MV-4-11 (cell line): ENCODE measurements at places on chromosomes 12 and 14.

DNA sequence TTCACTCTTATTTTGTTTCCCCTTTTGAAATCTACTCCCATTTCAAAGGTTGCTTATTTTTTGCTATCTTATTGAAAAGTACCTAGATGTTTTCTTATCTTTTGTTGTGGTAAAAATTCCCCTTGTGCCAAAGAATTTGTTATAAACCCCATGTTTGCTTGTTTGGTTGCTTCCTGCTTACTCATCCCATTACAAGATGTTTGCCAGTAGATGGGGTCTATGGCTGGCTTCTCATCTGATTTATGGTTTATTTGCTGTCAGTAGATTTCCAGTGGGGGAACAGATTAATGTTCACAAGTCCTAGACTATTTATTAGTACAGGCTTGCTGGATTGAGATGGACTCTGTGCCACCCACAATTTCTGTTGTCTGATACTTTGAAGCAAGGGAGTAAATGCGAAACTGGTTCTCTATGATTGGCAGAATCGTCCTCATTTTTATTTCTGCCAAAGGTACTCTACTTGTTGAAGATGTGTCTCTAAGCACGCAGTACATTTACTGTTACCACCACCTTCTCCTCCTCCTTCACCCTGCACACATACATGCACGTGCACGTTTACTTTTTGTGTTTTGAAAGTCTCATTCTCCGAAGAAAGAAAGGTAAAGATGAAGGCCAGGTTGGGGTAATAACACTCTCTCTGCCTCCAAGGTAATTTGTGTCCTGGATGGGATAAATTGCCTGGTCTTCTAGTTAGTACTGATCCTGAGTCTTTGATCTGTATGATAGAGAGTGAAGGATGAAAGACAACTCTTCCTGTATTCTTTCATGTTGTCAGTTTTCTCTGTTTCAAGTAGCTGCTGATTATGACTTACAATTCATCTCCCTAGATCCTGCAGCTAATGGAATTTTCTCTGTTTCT, 117.2 kb upstream of the ATP2B1 start:
- DNase-seq: no peak

DNA sequence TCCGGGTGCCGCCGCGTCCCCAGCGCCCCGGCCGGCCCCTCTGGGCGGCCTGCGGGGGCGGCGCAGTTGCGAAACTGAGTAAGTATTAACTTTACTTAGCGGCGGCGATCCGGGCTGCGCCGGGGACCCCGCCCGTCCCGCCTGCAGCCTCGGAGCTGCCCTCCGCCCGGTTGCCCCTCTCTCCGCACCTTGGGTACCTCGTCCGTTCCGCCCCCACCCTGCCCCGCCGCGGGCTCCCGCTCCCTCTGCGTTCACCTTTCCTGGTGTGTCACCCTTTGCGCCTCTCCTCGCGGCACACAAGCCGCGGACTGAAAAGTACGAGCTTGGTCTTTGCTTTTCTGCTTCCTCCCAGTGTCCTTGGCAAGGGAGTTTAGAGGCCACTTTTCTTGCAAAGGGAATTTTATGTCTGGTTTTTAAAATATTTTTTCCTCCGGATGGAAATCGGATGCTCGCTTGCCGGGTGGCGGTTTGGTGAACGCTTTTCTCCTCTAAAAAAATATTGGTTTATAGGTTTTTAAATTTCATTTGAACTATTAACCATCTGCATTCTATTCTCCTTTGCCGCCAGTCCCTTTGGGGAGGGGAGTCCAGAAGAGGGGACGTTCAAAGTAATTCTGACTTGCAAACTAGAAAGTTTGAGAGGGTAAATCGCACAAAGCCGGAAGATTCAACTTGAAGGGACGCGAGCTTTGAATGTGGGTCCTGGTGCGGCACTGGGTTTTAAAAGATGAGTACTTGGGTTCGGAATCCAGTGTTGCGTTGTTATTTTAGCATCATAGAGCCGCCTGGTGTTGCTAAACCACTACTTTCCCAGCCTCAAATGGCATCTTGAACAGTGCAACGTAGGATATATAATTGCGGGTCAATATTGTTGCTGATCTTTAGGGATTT, 834 bp downstream of the RASSF8 start:
- no peak for DNase-seq

GRCh38 chr12:130768120-130768519, 52.0 kb upstream of the RIMBP2 start:
- DNase-seq: no peak

DNA sequence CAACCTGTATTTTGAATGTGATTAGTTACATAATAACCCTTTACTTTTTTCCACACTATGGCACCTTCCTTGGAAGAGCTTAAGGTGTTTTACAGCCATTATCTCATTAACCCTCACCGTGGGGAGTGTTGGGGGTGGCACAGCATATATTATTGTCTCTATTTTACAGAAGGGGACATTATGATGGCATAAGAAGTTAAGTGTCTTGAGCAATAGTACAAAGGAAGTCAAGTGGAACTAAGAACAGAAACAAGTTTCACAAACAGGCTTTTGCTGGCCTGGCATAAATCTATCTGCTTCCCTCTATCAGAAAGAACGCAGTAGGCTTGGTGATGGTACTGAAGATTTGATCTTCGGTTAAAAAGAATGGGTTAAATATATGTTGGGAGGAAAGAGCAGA, 169.7 kb upstream of the OTX2 start:
- DNase-seq: peak; percentile 83
